ENCODE measurements at places on chromosomes 2 and 18.
A peak's percentile ranks its signal among the peaks of the same experiment; 100 is the strongest.

DNA sequence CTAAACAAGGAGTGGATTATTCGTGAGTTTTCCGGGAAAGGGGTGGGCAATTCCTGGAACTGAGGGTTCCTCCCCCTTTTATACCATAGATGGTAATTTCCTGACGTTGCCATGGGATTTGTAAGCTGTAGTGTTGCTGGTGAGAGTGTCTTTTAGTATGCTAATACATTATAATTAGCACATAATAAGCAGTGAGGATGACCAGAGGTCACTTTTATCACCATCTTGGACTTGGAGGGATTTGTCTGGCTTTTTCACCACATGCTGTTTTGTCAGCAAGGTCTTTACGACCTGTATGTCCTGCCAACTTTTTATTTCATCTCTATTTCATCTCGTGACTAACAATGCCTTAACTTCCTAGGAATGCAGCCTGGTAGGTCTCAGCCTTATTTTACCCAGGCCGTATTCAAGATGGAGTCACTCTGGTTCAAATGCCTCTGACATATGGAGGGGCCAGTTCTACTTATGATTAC is 124.8 kb upstream of the B3GNT2 start:
- no peak for DNase-seq

GRCh38 chr2:146572598-146572997 is 1272.2 kb upstream of the ACVR2A start:
- no peak for DNase-seq

GRCh38 chr2:66569321-66569851 is 134.5 kb downstream of the MEIS1 start:
- no peak for DNase-seq

- no peak for DNase-seq
Observed at GRCh38 chr2:47388888-47389287, 14.1 kb upstream of the MSH2 start.

- DNase-seq: peak; percentile 18
Observed at GRCh38 chr18:70151614-70152013, 53.9 kb downstream of the RTTN start.

- no peak for DNase-seq
Observed at GRCh38 chr2:174350018-174350417, 15.3 kb downstream of the SP9 start.

DNA sequence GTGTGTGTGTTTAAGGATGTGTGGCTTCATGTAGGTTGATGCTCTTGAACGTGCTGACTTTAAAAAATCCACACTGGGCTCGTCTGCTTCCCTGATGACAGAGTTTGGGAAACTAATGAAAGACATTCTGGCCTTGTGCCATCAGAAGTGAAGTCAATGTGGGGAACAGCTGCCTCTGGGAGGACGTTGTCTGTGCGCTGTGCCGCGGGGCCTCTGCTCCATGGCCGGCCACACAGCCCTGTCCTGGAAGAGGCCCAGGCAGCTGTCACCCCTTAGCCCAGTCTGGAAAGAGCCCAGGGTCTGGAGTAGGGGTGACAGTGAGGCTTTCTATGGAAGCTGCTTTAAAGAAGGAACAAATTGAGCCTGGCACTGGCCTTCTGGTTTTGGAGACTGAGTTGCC is 155.8 kb downstream of the SH3RF3 start:
- no peak for DNase-seq

GRCh38 chr2:172639823-172640222 is 83.9 kb downstream of the PDK1 start:
- DNase-seq: no peak

DNA sequence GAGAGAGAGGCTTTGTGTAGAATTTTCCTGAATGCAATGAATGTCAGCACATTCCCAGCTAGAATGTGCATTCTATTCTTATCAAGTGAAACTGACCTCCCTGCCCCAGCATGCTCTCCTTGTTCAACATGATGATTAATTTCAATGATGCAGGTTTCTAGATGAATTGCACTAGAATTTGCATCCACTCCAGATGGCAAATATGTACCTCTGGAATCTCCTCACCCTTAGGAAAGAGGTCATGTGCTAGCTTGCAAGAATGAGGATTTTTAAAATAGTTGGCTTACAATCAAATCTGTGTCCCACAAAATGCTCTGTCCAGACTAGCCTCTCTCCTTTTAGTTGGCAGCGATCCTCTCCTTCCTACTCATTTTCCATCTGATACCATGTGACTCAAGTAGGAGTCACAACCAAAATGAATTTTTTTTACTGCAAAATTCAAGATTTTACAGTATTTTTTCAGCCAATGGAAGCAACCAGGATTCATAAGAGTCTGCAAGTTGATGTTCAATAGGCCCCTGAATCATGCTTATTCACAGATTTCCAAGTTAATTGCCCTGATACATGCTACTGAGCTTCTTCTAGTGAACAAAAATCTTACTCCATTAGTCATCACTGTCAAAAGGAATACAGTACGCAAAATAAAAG is 21.0 kb upstream of the STAT4 start:
- DNase-seq: no peak

GRCh38 chr18:14914771-14915170 is 166.8 kb downstream of the ANKRD30B start:
- no peak for DNase-seq

DNA sequence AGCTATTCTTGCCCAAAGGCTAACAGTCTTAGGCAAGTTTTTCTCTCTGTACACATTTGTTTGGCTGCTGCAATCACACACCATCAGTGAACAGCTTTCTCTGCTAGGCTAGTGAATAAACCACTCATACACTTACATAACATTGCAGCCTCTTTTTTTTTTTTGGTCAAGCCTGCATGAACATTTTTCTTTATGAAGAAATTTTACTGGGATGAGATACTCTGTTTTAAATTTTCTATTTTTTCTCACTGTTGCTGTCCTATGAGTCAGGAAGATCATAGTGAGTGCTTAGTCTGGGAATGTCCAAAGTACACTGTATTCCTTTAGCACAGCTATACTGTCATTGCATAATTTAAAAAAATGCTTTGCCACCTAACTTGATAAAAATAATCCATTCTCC is 58.5 kb downstream of the ROCK1 start:
- no peak for DNase-seq

DNA sequence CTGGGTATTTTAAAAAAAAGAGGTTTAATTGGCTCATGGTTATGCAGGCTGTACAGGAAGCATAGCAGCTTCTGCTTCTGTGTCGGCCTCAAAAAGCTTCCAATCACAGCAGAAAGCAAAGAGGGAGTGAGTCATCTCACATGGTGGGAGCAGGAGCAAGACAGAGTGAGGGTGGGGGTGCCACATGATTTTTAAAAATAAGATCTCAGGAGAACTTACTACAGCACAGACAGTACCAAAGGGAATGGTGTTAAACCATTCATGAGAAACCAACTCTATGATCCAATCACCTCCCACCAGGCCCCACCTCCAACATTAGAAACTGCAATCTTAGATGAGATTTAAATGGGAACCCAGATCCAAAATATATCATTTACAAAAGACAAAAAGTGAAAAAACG is 14.6 kb downstream of the ZNF519 start:
- DNase-seq: no peak

DNA sequence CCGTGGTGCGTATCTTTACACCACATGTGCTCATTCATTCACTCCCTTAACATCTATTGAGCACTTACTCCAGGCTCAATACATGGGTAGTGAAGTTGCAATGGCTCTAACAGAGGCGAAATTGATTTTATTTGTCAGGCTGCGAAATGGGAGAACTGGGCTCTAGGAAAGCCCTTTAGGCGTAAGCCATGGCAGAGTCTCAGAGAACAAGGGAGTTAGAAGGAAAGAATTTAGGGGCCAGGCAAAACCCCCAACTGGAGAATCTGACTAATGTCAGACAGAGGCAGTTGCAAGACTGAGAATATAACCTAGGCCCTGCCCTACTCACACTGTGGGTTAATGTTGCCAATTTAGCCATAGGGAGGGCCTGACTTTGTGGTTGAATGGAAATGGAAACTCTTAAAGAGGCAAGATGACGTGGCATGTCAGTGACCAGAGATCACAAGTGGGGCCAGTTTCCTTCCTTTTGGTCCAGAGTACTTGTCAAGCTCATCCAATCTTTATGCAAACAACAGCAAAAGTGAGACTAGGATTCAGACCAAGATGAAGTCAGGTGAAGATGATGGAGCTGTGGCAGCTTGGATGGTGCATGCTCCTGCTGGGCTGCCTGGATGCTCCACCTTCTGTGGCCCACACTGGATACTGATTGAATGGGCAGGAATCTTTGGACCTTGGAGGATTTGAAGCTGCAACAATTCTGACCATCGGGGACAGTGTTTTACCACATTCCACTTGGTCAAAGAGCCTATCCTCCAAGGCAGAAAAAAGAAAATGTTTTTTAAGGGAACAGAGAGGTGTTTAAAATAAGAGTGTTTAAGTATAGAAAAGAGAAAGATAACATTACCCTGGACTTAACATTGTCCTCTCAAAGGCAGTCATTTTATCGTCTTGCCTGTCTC is 92.2 kb downstream of the CAPN13 start:
- DNase-seq: no peak

- no peak for DNase-seq
Observed at GRCh38 chr18:36759167-36759776, 69.5 kb downstream of the TPGS2 start.
